ENCODE measurements at places on chromosomes 3 and 15. TPM values are rescaled to one million over a fixed set of nuclear protein-coding genes. Genes with fewer than 3 reads are reported as not detected.

GOLGA6L7 gene
- total RNA-seq: not detected

TRIM42 gene
- not detected for total RNA-seq

CAMKV gene
- 189 TPM for total RNA-seq

CADPS gene
- total RNA-seq: 202 TPM

IL5RA gene
- total RNA-seq: 0.49 TPM

MEGF11 gene
- 5.2 TPM for total RNA-seq

Measured in temporal lobe (tissue), 4 donors.